Activated CD4-positive, alpha-beta T cell treated with anti-CD3 and anti-CD28 coated beads for 36 hours (primary cell): ENCODE measurements at places on chromosomes 3 and 15. TPM values are rescaled to one million over a fixed set of nuclear protein-coding genes. Genes with fewer than 3 reads are reported as not detected.

GRCh38 chr3:101814835-101815234 is 34.5 kb upstream of the NFKBIZ start:
- H3K27ac ChIP-seq = peak overlapping the region; percentile 4
- DNase-seq = no peak
- peaks cover 53% of the 10 kb centered on the region for H3K4me1 ChIP-seq
- H3K27me3 ChIP-seq = no peaks in the 10 kb centered on the region
- peaks cover 24% of the 10 kb centered on the region for H3K36me3 ChIP-seq

PPP1R14D gene
- total RNA-seq = not detected

DNA sequence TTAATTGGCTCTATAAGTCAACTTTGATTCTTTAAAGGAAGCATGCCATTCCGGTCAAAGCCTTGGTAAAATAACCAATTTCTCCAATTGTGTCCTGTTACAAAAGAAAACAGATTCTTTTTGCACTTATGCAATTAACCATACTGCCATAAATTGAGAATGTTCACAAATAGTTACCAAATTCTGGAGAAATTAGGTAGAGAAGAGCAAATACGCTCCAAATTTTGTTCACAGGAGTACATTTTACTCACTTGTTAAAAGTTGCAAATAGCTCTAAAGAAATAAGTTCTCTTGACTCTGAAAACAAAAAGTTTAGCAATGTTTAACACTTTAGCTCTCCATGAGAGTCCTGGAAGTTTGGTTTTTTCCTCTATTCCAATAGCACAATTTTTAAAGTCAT is 11.1 kb downstream of the MAGEF1 start:
- H3K27ac ChIP-seq = no peak overlapping the region
- no peak for DNase-seq
- H3K4me1 ChIP-seq = no peaks in the 10 kb centered on the region
- H3K27me3 ChIP-seq = peaks cover 2% of the 10 kb centered on the region

DNA sequence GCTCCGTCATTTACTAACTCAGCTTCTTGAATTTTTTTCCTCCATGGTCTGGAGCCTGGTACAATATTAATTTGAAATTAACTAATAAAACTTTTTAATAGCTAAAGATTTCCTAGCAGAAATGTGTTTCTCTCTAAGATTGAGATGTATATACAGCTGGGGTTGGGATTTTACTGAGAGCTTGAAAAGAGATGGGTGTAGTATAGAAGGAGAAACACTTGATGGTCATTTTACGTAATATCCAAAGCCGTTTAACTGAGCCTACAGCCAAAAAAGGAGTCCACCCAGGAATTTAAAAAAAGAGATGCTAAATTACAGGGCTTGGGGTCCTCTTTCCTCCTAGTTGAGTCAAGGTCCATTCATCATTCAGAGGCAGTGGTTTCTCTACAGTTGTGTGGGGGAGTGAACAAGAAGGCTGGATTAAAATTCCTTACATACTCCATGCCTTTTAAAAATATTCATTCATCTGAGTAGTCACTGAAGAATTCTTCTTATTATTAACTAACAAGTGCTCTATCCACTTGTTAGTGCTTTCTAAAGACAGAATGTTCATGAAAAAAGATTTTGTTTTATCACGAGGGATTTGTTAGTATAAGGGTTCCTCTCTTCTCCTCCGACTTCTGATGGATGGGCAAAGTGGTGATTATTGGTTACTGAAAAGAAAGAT is 255.3 kb upstream of the IL12A start:
- DNase-seq = no peak
- no peaks in the 10 kb centered on the region for H3K4me1 ChIP-seq
- H3K4me3 ChIP-seq = no peak overlapping the region
- H3K36me3 ChIP-seq = no peaks in the 10 kb centered on the region
- H3K27ac ChIP-seq = no peak overlapping the region

DNA sequence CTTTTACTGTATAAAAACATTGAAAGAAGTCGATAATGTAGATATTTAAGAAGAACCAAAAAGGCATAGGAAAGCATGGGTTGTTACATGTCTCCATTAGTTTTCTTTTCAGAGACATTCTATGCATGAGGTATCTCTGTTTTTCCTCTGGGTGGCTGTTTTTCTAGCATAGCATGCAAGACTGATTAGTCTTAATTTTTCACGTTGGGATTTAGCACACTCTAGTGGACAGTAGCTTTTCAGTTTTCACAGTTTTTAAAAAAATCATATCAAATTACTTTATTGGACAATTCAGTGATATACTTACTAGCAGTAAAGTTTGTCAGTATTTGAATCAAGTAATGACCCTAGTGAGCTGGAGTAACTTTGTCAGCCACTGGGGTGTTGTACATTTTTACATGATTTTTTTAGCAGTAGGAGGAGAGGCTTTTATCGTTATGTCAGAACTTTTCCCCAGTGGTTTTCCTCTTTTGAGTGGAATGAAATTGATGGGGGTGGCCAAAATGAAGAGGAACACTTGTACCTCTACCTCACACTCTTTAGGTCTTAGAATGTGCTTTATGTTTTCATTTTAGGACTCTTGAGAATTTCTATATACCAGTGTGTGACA is 57.2 kb downstream of the SEC22A start:
- H3K27me3 ChIP-seq = no peaks in the 10 kb centered on the region
- no peak for DNase-seq
- H3K27ac ChIP-seq = no peak overlapping the region
- H3K36me3 ChIP-seq = peaks cover 12% of the 10 kb centered on the region
- no peaks in the 10 kb centered on the region for H3K4me1 ChIP-seq

ZMYND10 gene
- total RNA-seq = 1.0 TPM

DNA sequence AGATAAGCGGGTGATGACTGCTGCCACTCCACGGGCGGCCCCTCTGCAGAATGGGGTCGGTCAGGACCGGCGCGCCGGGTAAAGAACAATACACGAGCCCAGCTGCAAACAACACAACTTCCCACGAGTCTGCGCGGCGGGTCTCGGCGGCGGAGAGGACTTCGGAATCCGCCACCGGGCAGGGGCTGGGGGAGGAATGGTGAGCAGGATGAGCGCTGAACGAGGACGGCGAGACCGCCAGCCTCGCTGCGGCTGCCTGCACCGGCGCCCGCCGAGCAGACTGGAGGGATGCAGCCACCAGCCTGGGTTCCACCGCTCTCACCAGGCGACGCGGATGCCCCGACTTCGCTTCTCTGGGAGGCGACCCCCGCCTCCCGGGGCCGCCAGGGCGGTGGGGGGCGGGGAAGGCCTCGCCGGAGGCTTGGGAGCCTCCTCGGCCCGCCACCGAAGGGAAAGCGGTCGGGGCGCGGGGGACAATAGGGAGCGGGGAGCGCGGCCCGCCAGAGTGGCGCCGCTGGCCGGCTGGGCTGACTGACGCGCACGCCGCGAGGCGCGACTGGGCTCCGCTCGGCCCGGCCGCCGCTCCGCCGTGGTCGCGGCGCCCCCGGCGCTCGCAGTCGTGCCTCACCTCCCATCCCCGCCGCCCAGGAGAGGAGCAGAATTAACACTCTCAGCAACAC is 515 bp downstream of the ADAM10 start:
- H3K27ac ChIP-seq = peak overlapping the region; percentile 93
- H3K4me1 ChIP-seq = peaks cover 43% of the 10 kb centered on the region
- H3K36me3 ChIP-seq = peaks cover 8% of the 10 kb centered on the region
- H3K27me3 ChIP-seq = no peaks in the 10 kb centered on the region
- DNase-seq = peak; percentile 70

KLHDC8B gene
- total RNA-seq = 3.1 TPM

GRCh38 chr3:109131276-109131675 is 5.2 kb upstream of the C3orf85 start:
- no peak overlapping the region for H3K27ac ChIP-seq
- no peaks in the 10 kb centered on the region for H3K36me3 ChIP-seq
- no peaks in the 10 kb centered on the region for H3K4me1 ChIP-seq
- no peak for DNase-seq
- no peak overlapping the region for H3K4me3 ChIP-seq

- H3K4me1 ChIP-seq = no peaks in the 10 kb centered on the region
- no peak for DNase-seq
- no peak overlapping the region for H3K27ac ChIP-seq
- H3K36me3 ChIP-seq = no peaks in the 10 kb centered on the region
- no peaks in the 10 kb centered on the region for H3K27me3 ChIP-seq
These were observed 58.5 kb downstream of the DUT start for GRCh38 chr15:48389691-48390143.

- no peak overlapping the region for H3K4me3 ChIP-seq
- no peak overlapping the region for H3K27ac ChIP-seq
- no peaks in the 10 kb centered on the region for H3K4me1 ChIP-seq
- peaks cover under 1% of the 10 kb centered on the region for H3K36me3 ChIP-seq
- no peak for DNase-seq
- H3K27me3 ChIP-seq = no peaks in the 10 kb centered on the region
These were observed 502.4 kb downstream of the LPP start for GRCh38 chr3:188656196-188656982.

- no peak for DNase-seq
- H3K27me3 ChIP-seq = no peaks in the 10 kb centered on the region
- no peaks in the 10 kb centered on the region for H3K36me3 ChIP-seq
- H3K27ac ChIP-seq = no peak overlapping the region
- H3K4me1 ChIP-seq = no peaks in the 10 kb centered on the region
These were observed 6.4 kb upstream of the ADAM10 start for GRCh38 chr15:58755956-58756355.

GRCh38 chr3:148331081-148331846 is 366.4 kb upstream of the AGTR1 start:
- H3K4me3 ChIP-seq = no peak overlapping the region
- no peaks in the 10 kb centered on the region for H3K27me3 ChIP-seq
- no peaks in the 10 kb centered on the region for H3K36me3 ChIP-seq
- H3K27ac ChIP-seq = no peak overlapping the region

GRCh38 chr3:114861666-114862065 is 285.4 kb downstream of the ZBTB20 start:
- DNase-seq = no peak
- no peak overlapping the region for H3K4me3 ChIP-seq
- no peaks in the 10 kb centered on the region for H3K36me3 ChIP-seq
- H3K27me3 ChIP-seq = no peaks in the 10 kb centered on the region
- H3K27ac ChIP-seq = no peak overlapping the region

NOX5 gene
- not detected for total RNA-seq

RPUSD2 gene
- total RNA-seq = 11.0 TPM

GRCh38 chr3:160413613-160414248 is 14.3 kb downstream of the SMC4 start:
- no peak overlapping the region for H3K27ac ChIP-seq
- H3K4me1 ChIP-seq = peaks cover 2% of the 10 kb centered on the region
- peak; percentile 78 for DNase-seq
- H3K27me3 ChIP-seq = no peaks in the 10 kb centered on the region
- no peak overlapping the region for H3K4me3 ChIP-seq

GRCh38 chr15:74589826-74590225 is 25.8 kb upstream of the CLK3 start:
- H3K27ac ChIP-seq = no peak overlapping the region
- no peak for DNase-seq
- H3K4me1 ChIP-seq = no peaks in the 10 kb centered on the region
- peaks cover 22% of the 10 kb centered on the region for H3K36me3 ChIP-seq
- H3K27me3 ChIP-seq = no peaks in the 10 kb centered on the region

CSPG5 gene
- 0.78 TPM for total RNA-seq

DNA sequence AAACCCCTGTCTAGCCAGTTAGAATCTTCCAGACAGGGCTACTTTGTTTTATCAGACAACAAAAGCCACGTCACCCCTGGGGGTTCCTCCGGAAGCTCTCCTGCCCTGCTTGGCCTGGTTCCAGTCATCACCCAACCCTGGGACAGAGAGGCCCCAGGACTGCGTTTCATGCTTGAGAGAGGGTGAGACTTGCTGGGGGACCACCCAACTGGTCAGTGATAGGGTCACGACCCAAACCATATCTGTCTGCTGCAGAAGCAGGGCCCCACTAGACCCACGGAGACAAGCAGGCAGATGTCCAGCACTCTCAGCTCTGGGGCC is 1.2 kb downstream of the NT5DC2 start:
- no peak overlapping the region for H3K27ac ChIP-seq
- no peaks in the 10 kb centered on the region for H3K27me3 ChIP-seq
- H3K36me3 ChIP-seq = peaks cover 9% of the 10 kb centered on the region

GRCh38 chr15:81948222-81948621 is 97.6 kb downstream of the MEX3B start:
- H3K27ac ChIP-seq = no peak overlapping the region
- peaks cover 4% of the 10 kb centered on the region for H3K4me1 ChIP-seq
- no peak for DNase-seq
- H3K4me3 ChIP-seq = no peak overlapping the region

GRCh38 chr3:10457560-10457959 is 47.8 kb downstream of the ATP2B2 start:
- no peak overlapping the region for H3K4me3 ChIP-seq
- H3K27ac ChIP-seq = no peak overlapping the region
- DNase-seq = no peak
- no peaks in the 10 kb centered on the region for H3K36me3 ChIP-seq

TNNC1 gene
- 4.2 TPM for total RNA-seq

HGD gene
- 0.58 TPM for total RNA-seq

NDN gene
- 1.2 TPM for total RNA-seq

- H3K36me3 ChIP-seq = no peaks in the 10 kb centered on the region
- no peak overlapping the region for H3K27ac ChIP-seq
- DNase-seq = no peak
- no peaks in the 10 kb centered on the region for H3K4me1 ChIP-seq
These were observed 1.7 kb downstream of the SYNM start for GRCh38 chr15:99106417-99107220.

RAB6B gene
- total RNA-seq = 0.51 TPM

GRCh38 chr3:71207632-71208031 is 375.9 kb downstream of the FOXP1 start:
- no peak for DNase-seq
- peaks cover 22% of the 10 kb centered on the region for H3K36me3 ChIP-seq
- H3K4me1 ChIP-seq = peaks cover 89% of the 10 kb centered on the region
- H3K4me3 ChIP-seq = no peak overlapping the region

TMOD3 gene
- 52.4 TPM for total RNA-seq

SLC22A14 gene
- not detected for total RNA-seq

DNA sequence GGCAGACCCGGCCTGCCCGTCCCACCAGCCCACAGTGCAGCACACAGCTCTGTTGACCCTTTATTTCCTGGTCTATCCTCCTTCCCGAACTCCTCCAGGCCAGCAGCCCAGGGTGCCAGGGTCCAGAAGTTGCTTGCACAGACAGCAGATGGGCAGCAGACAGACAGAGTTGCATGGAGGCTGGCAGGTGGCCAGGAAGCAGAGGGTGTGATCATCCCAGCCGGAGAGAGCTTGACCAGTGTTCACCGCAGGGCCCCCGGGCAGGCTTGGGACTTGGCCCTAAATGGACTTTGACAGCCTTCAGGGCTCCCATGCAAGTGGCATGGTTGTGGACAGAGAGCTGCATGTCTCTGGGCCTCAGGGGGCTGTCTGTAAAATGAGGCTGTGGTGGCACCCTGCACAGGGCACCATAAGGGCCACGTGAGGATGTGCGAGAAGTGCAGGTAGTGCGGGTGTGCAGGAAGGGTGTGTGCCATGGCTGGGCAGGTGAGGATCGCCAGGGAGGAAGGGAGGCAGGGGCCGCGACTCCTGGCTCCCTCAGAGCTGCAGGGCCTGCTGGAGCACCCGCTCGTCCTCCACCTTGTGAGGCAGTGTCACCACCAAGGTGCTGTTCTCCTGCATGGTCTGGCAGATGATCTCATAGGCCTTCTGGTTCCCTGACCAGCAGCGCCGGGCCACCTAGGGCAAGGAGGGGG is 6.3 kb upstream of the ZXDC start:
- no peak for DNase-seq
- H3K27ac ChIP-seq = no peak overlapping the region
- H3K4me3 ChIP-seq = no peak overlapping the region

CLDN18 gene
- not detected for total RNA-seq
